IMR-90 (cell line): ENCODE measurements at places on chromosomes 11 and 22.

DNA sequence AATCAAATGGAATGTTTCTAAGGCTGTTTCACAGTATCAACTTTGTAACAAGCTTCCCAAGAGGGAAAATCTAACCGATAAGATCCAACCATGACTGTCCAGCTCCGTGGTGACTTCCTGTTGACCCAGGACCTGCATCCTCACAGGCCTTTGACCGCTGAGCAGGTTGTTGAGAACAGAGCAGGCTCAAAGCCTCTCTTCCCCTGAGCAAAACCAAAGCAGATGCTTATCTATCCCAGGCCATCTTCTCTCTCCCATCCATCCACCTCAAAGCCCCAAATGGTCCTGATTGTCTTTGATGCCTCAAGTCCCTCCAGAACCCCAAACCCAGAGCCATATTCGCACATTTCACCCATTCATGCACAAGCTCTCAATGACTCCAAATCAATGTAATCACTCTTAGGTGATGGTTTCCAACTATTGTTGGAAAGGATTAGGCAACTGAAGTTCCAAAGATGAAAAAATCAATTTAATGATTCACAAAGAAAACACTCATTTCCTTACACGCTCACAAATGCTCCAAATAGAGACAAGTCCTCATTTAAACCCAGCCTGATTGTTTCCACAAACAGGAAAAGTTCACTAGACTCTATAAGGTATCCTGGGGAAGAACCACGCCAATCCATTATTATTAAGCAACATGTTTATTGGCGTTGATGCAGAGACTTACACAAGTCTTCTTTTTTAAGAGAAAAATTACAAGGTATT is 48.7 kb downstream of the C11orf58 start:
- DNase-seq = peak; percentile 23

GRCh38 chr11:121497176-121497998 is 44.6 kb upstream of the SORL1-AS1 start:
- no peak for DNase-seq

DNA sequence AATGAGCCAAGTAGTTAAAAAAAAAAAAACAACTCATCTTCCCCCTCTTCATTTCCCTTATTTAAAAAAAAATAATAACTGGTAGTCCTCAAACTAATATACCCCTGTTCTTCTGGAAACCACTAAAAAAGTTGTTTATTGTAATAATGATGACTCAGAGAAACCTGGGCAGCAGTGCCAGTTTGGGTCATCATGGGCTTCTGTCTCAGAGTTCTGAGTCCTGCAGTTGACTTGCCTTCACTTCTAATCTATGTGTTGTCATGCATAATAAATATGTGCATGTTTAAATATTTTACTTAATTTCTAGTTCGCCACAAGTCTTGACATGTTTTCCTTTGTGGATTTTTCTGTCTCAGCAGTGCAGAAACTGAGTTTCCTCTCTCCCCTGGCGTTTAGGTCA is 46.8 kb downstream of the PPP2R1B start:
- peak; percentile 47 for DNase-seq

GRCh38 chr22:44930711-44931035 is 79.1 kb downstream of the PHF21B start:
- no peak for DNase-seq

DNA sequence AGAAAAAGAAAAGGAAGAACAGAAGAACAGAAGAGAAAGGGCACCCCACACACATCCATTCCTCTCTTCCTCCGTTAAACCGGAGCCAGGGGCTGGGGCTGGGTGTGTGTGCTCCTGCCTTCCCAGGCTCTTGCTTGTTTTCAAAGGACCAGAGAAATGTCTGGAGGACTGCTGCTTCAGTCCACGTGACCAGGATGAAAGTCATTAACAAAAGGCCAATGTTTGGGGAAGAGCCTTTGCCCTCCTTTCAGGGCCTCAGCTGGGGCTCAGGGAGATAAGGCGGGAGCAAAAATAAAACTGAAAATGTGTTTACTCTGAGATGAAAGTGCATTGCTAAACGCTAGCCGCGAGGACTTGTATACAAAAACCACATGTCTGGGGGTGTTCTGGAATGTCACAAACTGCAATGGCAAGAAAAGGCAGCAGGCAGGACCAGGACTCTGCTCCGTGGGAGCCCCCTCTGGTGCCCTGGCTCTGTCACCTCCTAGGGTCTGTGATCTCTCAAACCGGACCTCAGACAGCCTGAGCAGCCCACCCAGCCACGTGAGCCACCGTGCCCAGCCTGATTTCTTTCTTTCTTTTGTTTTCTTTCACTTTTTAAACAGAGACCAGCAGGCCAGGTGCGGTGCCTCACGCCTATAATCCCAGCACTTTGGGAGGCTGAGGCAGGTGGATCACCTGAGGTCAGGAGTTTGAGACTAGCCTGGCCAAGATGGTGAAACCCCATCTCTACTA is 31.6 kb upstream of the MYH9 start:
- peak; percentile 96 for DNase-seq
